Mononuclear cell (primary cell): ENCODE measurements at places on chromosomes 2 and 18. TPM values are rescaled to one million over a fixed set of nuclear protein-coding genes. Genes with fewer than 3 reads are reported as not detected.

The CAPN13 gene
- total RNA-seq = under 0.01 TPM

The DPP4 gene
- 22.6 TPM for total RNA-seq

The BMP10 gene
- total RNA-seq = not detected

The SERPINB4 gene
- not detected for total RNA-seq

The MLPH gene
- not detected for total RNA-seq

The G6PC2 gene
- not detected for total RNA-seq

The ZNF512 gene
- total RNA-seq = 12.8 TPM

The VWC2L gene
- under 0.01 TPM for total RNA-seq

The SERPINB13 gene
- not detected for total RNA-seq

The MSH2 gene
- total RNA-seq = 6.6 TPM

The TNFRSF11A gene
- 1.4 TPM for total RNA-seq

The FAM124B gene
- total RNA-seq = 1.6 TPM

The TAF1B gene
- 13.7 TPM for total RNA-seq

The CCDC88A gene
- 50.3 TPM for total RNA-seq

The CPLX4 gene
- 0.10 TPM for total RNA-seq

The LCLAT1 gene
- total RNA-seq = 14.6 TPM

The STPG4 gene
- total RNA-seq = 1.2 TPM

The PPP3R1 gene
- total RNA-seq = 62.1 TPM

The SRD5A2 gene
- total RNA-seq = not detected

The TPRKB gene
- total RNA-seq = 21.4 TPM

The GREB1 gene
- total RNA-seq = 0.10 TPM

The EPB41L3 gene
- total RNA-seq = 24.9 TPM

The ZDBF2 gene
- total RNA-seq = 21.0 TPM

The UGT1A1 gene
- total RNA-seq = not detected

The NT5DC4 gene
- not detected for total RNA-seq

The LHCGR gene
- not detected for total RNA-seq

The CCDC121 gene
- total RNA-seq = 0.84 TPM

The UGT1A4 gene
- total RNA-seq = not detected

The LYG1 gene
- 0.52 TPM for total RNA-seq

The SIX3 gene
- not detected for total RNA-seq

The COPS7B gene
- total RNA-seq = 13.6 TPM

The LYPD6 gene
- not detected for total RNA-seq

The POLE4 gene
- 23.4 TPM for total RNA-seq

The SATB2 gene
- total RNA-seq = 0.73 TPM

The PLEK gene
- total RNA-seq = 474 TPM

The DSC3 gene
- total RNA-seq = under 0.01 TPM

The IL1R1 gene
- 2.6 TPM for total RNA-seq

The KIF1A gene
- not detected for total RNA-seq

The POU3F3 gene
- not detected for total RNA-seq

The RRM2 gene
- total RNA-seq = 5.5 TPM

The IL36G gene
- not detected for total RNA-seq

The TAF4B gene
- 28.1 TPM for total RNA-seq

The MROH2A gene
- total RNA-seq = not detected

The SLC4A5 gene
- total RNA-seq = 6.7 TPM

The ERBB4 gene
- total RNA-seq = not detected

The IL18RAP gene
- 33.5 TPM for total RNA-seq

The ERMN gene
- total RNA-seq = 25.1 TPM

The KIDINS220 gene
- 62.2 TPM for total RNA-seq
